ENCODE measurements at places on chromosomes 1 and 21. TPM values are rescaled to one million over a fixed set of nuclear protein-coding genes. Genes with fewer than 3 reads are reported as not detected.

KRTAP19-1 gene
- not detected for total RNA-seq

SDF4 gene
- total RNA-seq, result 23.8 TPM

STYXL2 gene
- 0.25 TPM for total RNA-seq

RPTN gene
- not detected for total RNA-seq

LDLRAD1 gene
- not detected for total RNA-seq

NUP210L gene
- total RNA-seq, result under 0.01 TPM

CLCA1 gene
- total RNA-seq, result not detected

PAPPA2 gene
- 5.2 TPM for total RNA-seq

CDC20 gene
- 2.7 TPM for total RNA-seq

TTC34 gene
- 0.25 TPM for total RNA-seq

IFFO2 gene
- total RNA-seq, result 6.9 TPM

TIAM1 gene
- 24.3 TPM for total RNA-seq

HTR6 gene
- total RNA-seq, result 0.25 TPM

GNG12 gene
- 19.2 TPM for total RNA-seq

MYOG gene
- total RNA-seq, result not detected

AK2 gene
- total RNA-seq, result 27.8 TPM

AMIGO1 gene
- total RNA-seq, result 11.1 TPM

CD48 gene
- not detected for total RNA-seq

GSTM1 gene
- total RNA-seq, result not detected

TBX15 gene
- 0.98 TPM for total RNA-seq

PTGER3 gene
- 1.2 TPM for total RNA-seq

SYTL1 gene
- total RNA-seq, result 0.25 TPM

SLC45A3 gene
- total RNA-seq, result 1.2 TPM

EPB41 gene
- 36.4 TPM for total RNA-seq

UBE2Q1 gene
- total RNA-seq, result 16.0 TPM

LHX8 gene
- under 0.01 TPM for total RNA-seq

TMEM52 gene
- total RNA-seq, result 0.98 TPM

NR5A2 gene
- total RNA-seq, result 0.25 TPM

BCAN gene
- 98.8 TPM for total RNA-seq

LENEP gene
- not detected for total RNA-seq

ST6GALNAC3 gene
- 11.6 TPM for total RNA-seq

ANGPTL1 gene
- 4.7 TPM for total RNA-seq

SLC35F3 gene
- 2.5 TPM for total RNA-seq

SLC5A3 gene
- total RNA-seq, result 48.7 TPM

TNFRSF1B gene
- 2.0 TPM for total RNA-seq

TMEM51 gene
- total RNA-seq, result 0.98 TPM

LCE1D gene
- not detected for total RNA-seq

SFPQ gene
- total RNA-seq, result 285 TPM

WNT9A gene
- 2.5 TPM for total RNA-seq

FCAMR gene
- not detected for total RNA-seq

CYP2J2 gene
- 0.49 TPM for total RNA-seq

MPZ gene
- 0.49 TPM for total RNA-seq

DNAJC28 gene
- 3.0 TPM for total RNA-seq

LCA5L gene
- total RNA-seq, result 0.49 TPM

CTSS gene
- 9.8 TPM for total RNA-seq

PCP4L1 gene
- 3.0 TPM for total RNA-seq

EPHA2 gene
- 1.7 TPM for total RNA-seq

ATP1A2 gene
- total RNA-seq, result 93.2 TPM

ZBTB7B gene
- total RNA-seq, result 1.5 TPM

CFHR3 gene
- not detected for total RNA-seq
